ENCODE measurements at places on chromosomes 16 and 17.

- DNase-seq = peak; percentile 31
These were observed 751 bp downstream of the DCAF7 start for GRCh38 chr17:63550817-63551639.

DNA sequence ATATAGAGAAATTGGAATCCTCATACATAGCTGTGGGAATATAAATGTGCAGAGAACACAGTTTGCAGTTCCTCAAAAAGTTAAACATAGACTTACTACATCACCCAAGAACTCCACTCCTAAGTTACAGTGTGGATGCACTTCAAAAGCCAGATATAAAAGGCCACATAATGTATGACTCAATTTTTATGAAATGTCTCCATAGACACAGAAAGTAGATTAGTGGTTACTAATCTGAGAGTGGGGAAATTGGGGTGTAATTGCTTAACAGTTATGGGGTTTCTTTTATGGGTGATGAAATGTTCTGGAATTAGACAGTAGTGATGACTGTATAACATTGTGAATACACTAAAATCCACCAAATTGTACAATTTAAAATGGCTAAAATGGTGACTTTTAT, 60.9 kb downstream of the CACNG1 start:
- peak; percentile 98 for DNase-seq

DNA sequence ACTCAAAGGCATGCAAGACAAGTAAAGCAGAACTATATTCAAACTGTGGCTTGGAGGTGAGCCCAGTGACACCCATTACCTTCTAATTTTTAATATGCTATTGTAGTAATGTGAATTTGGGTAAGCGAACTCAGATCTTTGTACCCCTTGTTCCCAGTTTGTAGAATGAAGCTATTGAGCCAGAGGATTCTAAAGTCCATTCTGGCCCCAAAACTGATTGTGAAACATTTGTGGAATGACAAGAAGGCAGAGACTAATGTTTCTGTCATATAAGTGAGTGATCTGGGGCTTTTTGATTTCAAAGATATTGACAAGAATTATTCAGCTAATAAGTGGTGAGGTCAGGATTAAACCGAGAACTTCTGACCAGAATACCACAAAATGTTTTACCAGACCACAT, 283.8 kb upstream of the CA10 start:
- DNase-seq = no peak

DNA sequence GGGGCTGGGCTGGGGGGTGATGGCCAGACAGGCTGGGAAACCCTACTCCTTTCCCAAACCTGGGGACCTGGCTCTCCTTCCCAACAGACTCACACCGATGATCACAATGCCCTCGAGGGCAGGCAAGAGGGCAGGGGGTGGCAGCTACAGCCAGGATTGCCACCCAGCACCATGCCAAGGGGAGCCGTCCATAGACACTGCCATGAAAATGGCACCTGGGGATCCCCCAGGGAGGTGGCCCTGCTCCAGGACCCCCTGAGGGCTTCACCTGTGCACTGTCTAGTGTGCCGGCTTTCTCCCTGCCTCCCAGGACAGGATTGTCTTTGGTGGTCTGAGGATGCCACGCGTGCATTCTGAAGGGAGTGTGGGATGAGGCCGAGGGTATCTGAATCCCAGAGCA, 24.6 kb downstream of the RPH3AL start:
- DNase-seq = no peak

DNA sequence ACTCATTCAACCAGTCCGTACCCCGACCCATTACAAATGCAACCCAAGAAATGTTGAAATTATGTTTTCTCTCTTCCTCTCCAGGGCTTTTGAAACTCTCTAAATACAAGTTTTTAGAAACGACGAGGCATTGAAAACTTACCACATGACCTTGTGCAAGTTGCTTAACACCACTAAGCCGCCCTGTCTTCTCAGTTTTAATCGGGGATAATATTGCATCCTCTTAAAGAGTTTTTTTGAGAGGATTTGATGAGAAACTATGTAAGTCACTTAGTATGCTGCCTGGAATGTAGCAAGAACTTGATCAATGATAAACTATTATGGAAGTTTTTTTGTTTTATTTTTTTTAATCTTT, 149.0 kb upstream of the FAM20A start:
- no peak for DNase-seq

GRCh38 chr16:27706156-27706865, 156.4 kb downstream of the KATNIP start:
- no peak for DNase-seq

DNA sequence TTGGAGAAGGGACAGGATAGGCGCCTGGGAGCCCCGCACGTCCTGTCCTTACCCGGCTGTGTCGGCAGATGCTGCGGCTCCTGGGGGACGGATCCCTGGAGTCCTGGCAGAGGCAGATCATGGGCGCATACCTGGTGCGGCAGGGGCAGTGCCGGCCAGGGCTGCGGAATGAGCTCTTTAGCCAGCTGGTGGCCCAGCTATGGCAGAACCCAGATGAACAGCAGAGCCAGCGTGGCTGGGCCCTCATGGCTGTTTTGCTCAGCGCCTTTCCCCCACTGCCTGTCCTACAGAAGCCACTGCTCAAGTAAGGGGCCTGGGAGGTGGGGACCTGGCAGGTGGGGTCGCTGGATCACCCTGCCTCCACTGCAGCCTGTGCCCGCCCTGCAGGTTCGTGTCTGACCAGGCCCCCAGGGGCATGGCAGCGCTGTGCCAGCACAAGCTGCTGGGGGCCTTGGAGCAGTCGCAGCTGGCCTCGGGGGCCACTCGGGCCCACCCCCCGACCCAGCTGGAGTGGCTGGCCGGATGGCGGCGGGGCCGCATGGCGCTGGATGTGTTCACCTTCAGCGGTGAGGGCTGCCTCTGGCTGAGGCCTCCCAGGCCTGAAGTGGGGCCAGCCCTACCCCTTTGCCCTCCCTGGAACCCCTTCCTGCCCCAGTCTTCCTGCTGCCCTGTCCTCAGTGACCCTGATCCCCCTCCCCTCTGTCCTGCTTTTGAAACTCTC, 20.2 kb upstream of the SMIM5 start:
- no peak for DNase-seq

- DNase-seq = no peak
These were observed 5.0 kb downstream of the GCGR start for GRCh38 chr17:81808778-81809555.

- DNase-seq = no peak
These were observed 3.9 kb downstream of the RAI1 start for GRCh38 chr17:17684906-17685774.

DNA sequence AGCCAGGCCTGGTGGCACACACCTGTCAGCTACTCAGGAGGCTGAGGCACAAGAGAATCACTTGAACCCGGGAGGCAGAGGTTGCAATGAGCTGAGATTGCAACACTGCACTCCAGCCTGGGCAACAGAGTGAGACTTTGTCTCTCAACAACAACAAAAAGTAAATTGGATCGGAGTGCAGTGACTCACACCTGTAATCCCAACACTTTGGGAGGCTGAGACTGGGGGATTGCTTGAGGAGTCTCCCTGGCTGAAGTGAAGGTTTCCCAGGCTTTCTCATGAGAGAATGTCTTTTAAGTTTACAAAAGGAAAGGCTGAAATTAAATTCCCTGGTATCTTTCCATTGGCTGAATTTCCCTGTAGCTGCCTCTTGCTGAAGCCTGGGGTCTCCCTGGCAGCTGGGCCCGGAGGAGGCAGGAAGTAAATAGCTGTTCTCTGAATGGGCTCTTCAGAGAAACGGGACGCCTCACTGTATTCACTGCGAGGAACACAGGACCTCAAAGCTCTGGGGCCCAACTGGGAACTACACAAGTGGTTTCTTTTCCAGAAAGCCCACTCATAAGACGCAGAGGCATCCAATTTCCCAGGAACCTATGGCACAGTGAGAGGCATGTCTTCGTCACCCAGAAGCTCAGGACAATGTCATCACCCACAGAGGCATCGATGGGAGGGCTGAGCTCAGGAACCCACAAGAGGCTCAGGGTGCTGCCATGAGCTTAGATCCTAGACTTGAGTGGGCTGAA, 77.4 kb upstream of the SMURF2 start:
- DNase-seq = peak; percentile 56

DNA sequence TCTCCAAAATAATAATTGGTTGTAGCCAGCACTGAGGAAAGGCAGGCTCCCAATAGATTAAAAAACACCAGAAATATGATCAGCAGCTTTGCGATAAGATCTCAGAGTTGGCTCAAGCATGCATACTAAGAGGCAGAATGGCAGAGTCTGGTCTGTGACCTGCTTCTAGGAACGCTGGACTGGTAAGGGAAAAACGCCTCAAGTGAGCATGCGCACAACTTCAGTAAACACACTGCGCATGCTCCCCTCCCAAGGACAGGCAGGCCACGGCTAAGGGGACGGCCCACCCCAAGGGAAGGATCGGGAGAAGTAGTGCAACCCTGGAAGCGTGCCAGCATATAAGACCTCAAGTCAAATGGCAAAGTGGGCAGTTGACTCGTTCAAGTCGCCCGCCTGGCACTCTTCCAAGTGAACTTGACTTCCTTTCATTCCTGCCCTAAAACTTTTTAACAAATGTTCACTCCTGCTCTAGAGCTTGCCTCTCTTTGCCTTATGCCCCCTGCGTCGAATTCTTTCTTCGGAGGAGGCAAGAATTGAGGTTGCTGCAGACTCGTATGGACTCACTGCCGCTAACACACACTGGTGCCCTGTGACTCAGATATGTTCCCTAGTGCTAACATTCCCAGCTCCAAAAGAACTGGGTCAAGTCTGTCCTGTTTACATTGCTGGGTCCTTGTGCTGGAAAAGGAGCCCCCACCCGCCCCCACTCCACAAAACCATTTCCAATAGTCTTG, 22.4 kb upstream of the PRM1 start:
- DNase-seq = no peak

Measured in suppressor macrophage treated with lipopolysaccharide for 1 hour (primary cell).